ENCODE measurements at places on chromosomes 5 and 9.

DNA sequence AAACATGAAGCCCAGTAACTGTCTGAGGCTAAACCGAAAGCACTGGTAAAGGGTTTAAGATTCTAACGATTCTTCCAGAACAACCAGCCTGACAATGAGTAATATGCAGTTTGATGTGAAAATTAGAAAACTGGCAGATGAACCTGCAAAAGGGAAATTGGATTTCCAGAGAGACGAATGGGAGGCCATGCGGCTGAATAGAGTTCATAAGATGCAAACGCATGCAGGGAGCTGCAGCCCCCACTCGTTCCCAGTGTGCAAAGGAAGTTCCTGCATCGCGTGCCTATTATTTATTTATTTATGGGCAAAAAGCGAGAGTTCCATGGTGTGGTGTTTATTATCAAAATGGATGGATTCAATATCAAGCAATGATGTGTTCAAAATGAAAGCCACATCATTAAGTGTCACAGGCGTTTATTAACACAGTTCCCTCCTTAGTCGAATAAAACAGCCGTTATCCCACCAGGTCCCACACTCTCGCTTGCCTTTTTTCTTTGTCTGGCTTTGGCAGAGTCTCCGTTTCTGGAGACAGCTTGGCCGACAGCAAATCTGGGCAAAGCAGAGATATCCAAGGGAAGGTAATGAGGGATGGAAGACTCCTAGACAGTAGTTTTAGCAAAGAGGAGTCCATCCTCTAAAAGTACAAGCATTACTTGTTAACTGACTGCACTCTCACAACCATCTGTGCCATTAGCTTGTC, 451.4 kb downstream of the KDM4C start:
- no peak for DNase-seq

GRCh38 chr5:124755565-124755964, 9.1 kb upstream of the ZNF608 start:
- DNase-seq, result no peak

GRCh38 chr5:148687427-148687826, 33.1 kb upstream of the HTR4 start:
- DNase-seq, result no peak

DNA sequence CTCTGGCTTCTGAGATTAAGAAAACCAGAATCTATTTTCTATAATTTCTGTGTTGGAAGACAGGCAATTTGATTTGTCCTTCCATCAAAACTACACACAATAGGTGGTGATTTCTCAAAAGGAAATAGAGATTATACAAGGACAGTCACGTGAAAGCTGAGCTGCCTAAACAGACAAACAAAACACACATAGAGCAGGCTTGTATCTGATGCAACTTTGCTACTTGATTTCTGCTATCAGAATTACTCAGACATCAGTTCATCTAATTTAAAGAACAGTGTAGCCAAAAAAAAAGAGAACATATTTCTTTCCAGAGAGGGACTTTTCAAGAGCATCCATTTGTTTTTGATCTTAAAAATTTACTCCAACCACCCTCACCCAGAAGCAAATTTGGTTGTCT, 2128.3 kb upstream of the C9orf72 start:
- no peak for DNase-seq

- DNase-seq, result no peak
Measured at GRCh38 chr9:87742813-87743428, 17.0 kb downstream of the CTSL start.

DNA sequence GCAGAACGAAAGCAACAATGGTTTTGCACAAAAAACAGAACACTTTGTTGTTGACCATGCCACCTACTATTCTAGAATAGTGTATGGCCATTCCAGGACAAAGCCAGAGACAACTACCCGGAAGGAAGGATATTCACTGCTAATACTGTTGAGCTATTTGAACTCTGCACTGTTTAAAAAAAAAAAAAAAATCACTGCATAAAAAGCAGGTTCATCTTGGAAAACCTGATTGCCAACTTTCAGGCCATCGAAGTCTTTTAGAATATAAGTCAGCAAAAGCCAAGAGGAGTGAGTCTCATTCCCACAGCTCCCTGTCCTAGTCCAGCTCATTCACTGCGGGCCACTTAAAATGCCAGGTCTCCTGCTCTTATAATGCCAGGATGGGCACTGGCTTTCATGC, 4.0 kb downstream of the ENC1 start:
- no peak for DNase-seq

- no peak for DNase-seq
Measured at GRCh38 chr9:93824386-93825294, 130.5 kb downstream of the BARX1 start.

All from activated CD4-positive, CD25-positive, alpha-beta regulatory T cell treated with anti-CD3 and anti-CD28 coated beads, Interleukin-2, amount 50 U/mL, for 16 hours (primary cell).